Naive thymus-derived CD4-positive, alpha-beta T cell (primary cell): ENCODE measurements at places on chromosomes 6 and 20. TPM values are rescaled to one million over a fixed set of nuclear protein-coding genes. Genes with fewer than 3 reads are reported as not detected.

The SLC35B2 gene
- total RNA-seq = 17.6 TPM

The LCA5 gene
- total RNA-seq = 0.54 TPM

The KIZ gene
- total RNA-seq = 23.8 TPM

- no peak for DNase-seq
Measured at GRCh38 chr6:32847004-32847403, 3.2 kb upstream of the PSMB8 start.

The RAB32 gene
- total RNA-seq = 1.4 TPM

- no peak for DNase-seq
Measured at GRCh38 chr20:4086771-4087687, 71.7 kb upstream of the RNF24 start.

The TAB2 gene
- 124 TPM for total RNA-seq

GRCh38 chr6:134339216-134339615 lies 21.3 kb upstream of the SGK1 start:
- DNase-seq = no peak

GRCh38 chr6:75532521-75532920 lies 38.9 kb upstream of the FILIP1 start:
- no peak for DNase-seq

The LYRM4 gene
- 24.4 TPM for total RNA-seq

DNA sequence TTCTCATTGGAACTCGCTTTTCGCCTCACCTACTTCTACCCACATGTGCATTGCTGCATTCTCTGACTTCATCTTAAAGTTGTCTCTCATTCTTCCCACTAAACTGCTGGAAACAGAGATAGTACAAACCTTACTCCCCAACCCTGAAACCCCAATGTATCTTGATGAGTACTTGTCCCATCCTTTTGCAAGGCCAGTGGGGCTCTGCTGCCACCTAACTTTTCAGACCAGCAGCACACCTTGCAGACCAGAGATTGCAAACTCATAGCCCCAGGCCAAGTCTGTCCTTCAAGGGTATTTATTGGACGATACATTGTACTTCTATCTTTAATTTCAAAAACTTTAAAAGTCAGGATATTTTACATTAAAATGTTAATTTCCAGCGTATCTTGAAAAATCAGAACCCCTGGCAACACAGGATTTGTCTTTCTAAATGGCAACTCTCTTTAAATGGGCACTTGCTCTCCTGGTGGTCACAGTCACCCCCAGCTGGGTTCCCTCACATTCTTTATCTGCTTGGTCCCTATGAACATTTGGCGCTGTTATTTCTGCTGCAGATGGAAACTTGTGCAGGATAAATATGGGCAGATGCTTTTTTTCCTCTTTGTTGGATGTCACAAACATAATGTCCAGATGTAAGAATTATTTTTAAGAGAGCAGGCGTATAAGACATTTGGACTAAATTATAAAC lies 83.9 kb downstream of the SOD2 start:
- no peak for DNase-seq

DNA sequence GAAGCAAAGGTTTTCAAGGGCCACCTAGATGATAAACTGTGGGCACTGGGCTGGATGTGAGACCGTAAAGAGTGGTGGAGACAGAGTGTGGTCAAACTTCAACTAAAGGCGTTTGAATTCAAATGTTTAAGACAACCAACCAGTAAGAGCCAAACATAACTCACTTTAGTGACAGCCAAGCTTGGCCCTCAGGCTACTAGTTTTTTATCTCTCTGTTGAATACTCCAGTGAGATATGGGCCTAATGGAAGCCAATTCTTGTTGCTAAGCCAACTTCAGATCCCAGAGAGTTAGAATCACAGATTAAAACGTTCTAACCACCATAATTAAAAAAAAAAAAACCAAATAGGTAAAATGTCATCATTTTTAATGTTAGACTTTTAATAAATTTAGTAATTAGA lies 57.3 kb downstream of the TRMT6 start:
- no peak for DNase-seq

The BYSL gene
- 3.9 TPM for total RNA-seq

GRCh38 chr20:33575282-33575681 lies 85.4 kb downstream of the CBFA2T2 start:
- DNase-seq = no peak

The HLA-DOA gene
- total RNA-seq = 5.4 TPM

DNA sequence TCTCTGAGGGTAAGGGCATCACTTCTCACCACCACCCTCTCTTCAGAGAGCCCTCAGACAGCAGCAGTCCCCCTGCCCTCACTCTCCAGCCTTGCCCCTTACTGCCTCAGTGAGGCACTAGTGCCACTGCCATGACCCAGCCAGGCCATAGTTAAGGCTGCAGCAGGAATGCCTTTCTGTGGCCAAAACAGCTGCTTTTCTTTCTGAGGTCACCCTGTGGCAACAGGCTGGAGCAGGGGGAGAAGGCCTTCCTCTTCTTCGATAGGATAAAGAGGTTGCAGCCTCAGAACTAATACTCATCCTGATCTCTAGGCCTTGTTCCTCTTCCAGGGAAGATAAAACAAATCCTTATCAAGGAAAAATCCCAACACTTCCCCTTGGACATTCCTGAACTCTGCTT lies 56.8 kb upstream of the ECI2 start:
- DNase-seq = no peak

The BANF2 gene
- not detected for total RNA-seq

- no peak for DNase-seq
Measured at GRCh38 chr20:49966861-49967260, 15.9 kb upstream of the SNAI1 start.

DNA sequence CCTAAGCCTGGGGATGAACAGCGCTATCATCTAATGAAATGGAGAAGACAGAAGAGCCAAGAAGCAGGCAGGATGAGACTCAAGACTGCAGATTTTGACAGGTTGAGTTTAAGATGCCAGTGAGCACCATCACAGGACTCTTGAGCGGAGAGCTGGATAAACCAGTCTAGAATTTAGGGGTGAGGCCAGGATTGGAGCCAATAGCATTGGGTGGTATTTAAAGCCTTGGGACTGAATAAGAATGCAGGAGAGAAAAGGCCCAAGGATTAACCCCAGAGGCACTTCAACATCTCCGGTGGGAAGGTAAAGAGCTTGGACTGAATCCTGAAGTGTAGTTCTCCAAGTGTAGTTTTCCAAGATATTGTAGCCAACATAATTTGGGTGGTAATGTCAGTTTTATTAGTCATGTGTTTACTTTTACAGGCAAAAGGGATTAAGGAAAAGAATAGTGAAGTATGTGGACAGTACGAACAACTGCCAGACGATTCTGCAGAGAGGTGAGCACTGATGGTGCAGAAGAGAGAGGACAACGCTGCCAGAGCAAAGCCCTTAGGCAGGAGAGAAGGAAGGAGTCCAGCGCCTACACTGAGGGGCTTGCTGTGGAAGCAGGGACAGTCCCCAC lies 85.2 kb downstream of the DTNBP1 start:
- no peak for DNase-seq

The CALHM4 gene
- not detected for total RNA-seq

The RBPJL gene
- total RNA-seq = not detected

GRCh38 chr20:3765171-3765882 lies 2.2 kb downstream of the ADISSP start:
- DNase-seq = no peak

DNA sequence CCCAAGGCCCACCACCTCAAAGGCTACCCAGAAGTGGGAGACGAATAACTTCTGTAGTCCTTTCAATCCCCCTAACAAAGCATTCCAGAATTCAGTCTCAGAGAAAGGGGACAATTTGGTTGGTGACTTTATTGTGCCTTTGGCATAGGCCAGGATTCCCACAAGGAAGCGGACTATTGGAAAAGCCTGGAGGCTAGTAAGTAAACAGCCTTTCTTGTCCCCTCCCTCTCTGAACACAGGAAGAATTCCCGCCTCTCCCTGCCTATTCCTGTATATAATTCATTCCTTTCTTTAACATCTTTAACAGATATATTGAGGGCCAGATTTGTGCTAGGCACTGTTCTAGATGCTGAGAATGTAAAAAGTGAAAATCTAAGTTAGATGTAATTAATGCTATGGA lies 36.1 kb downstream of the RNF8 start:
- DNase-seq = no peak

- DNase-seq = no peak
Measured at GRCh38 chr20:47397652-47398301, 41.3 kb upstream of the ZMYND8 start.

- no peak for DNase-seq
Measured at GRCh38 chr6:112690497-112691202, 343.5 kb downstream of the RFPL4B start.

The TBXT gene
- not detected for total RNA-seq

DNA sequence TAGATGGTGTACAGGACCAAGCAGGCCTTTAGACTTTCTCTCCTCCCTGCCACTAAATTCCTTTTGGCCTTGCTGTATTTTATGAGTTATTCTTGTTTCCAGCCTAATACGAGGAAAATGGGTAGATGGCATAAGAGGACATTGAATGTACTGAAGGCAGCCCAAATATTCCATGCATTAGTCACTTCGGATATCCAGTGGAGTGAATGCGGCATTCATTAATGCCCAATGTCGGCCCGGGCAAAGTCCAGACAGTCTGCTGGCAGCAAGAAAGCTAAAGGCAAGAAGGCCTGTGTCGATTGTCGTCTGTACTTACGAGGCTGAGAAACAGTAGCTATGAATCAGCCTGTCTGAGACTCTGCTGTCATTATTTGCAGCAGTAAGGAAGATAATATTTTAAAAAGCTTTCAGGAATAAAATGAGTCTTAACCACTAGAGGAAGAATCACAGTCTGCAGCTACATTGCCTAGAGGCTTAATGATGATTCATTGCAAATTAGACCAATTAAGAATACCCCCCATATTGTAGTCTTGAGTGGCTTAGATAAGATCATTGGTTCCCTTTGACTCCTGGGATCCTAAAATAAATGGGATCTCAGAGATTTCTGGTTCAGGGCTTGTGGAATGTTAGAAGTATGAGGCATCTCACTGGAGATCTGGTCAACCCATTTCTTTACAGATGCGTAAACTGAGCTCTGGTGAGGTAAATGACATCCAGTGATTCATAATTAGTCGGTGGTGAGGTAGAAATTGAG lies 534.1 kb upstream of the JAG1 start:
- DNase-seq = no peak

The ARMH2 gene
- 2.7 TPM for total RNA-seq

DNA sequence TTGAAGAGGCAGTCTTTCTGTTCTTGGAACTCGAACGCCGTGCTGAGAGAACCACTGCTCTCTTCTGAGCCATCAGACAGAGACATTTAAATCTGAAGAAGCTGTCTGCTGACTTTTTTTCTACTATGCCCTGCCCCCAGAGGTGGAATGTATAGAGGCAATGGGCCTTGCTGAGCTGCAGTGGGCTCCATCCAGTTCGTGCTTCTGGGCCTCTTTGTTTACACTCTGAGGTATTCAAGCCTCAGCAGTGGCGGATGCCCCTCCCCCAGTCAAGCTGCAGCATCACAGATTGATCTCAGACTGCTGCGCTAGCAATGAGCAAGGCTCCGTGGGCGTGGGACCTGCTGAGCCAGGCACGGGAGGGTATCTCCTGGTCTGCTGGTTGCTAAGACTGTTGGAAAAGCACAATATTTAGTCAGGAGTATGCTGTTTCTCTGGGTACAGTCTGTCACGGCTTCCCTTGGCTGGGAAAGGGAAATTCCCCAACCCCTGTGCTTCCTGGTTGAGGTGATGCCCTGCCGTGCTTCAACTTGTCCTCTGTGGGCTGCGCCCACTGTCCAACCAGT lies 526.8 kb downstream of the CD109 start:
- DNase-seq = no peak

- no peak for DNase-seq
Measured at GRCh38 chr6:10315658-10316372, 99.1 kb downstream of the TFAP2A start.

DNA sequence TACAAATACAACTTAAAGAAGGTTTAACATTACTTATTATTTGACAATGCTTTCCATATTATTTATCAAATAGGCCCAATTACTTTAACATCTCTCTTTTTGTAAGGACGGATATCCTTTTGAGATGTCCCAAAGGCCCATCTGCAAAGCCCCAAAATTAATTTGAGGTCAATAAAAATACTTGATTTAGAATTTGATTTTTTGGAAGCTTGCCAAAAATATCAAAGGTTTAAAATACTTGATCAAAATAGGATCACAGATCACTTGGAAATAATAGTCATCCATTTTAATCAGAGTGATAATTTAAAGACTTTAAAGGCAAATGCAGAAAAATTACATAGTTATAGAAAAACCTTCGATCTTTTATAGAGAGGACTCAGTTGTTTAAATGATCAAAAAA lies 8.1 kb downstream of the C6orf58 start:
- no peak for DNase-seq

The TFAP2D gene
- total RNA-seq = not detected

The PARD6B gene
- total RNA-seq = 10.8 TPM

GRCh38 chr20:3281437-3281836 lies 42.4 kb upstream of the SLC4A11 start:
- no peak for DNase-seq

GRCh38 chr6:159023893-159024292 lies 20.9 kb downstream of the TAGAP start:
- no peak for DNase-seq

The LAMP5 gene
- 0.37 TPM for total RNA-seq

- DNase-seq = no peak
Measured at GRCh38 chr6:19662911-19663310, 174.3 kb upstream of the ID4 start.

DNA sequence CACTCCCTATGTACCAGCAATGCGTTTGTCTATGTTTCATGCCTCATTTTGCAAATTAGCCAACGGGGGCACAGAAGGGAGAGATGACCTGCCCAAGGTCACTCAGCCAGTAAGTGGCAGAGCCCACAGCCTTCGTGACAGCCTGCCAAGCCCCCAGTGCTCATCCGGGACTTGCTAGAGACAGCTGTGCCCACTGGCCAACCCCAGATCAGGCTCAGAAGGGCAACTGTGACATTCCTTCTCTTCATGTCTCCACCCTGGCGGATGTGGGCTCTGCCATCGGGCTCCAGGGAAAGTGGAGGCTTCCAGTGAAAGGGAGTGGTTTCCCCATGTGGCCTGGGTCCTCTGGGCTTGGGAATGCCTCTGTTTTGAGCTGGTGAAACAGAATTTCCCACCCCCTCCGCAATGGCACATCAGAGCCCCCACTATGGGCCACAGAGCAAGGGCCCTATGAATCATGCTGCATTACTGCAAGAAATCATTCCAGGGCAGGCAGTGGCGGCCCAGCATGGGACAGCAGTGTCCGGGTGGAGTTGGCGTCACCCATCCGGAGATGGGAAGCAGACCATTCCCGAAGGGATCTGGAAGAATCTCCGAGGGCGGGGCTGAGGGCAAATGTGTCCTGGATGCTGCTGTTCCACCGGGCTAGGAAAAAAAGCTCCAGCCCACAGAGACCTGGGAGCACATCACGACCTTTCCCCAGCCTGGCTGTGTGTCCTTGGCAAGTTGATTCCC lies 9.1 kb downstream of the RSPO4 start:
- no peak for DNase-seq

DNA sequence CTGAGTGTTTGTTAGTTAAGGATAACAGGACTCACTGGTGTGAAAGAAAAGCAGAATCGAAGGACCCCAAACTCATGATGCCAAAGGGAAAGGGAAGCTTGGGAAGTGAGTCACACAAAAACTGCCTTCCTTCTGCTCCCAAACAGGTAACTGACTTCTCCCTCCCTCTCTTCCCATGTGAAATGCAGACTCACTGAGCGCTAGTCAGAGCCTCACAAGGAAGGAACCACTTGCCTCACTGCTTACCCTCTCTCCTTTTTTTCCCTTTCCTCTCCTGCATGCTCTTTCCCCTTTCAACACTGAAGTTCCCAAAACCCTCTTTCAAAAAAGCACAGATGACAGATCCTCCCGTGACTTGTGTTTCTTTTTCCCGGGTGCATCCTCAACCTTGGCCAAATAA lies 56.4 kb downstream of the LYRM4 start:
- DNase-seq = no peak

GRCh38 chr20:8573686-8574085 lies 441.6 kb downstream of the PLCB1 start:
- DNase-seq = no peak

GRCh38 chr20:25364879-25365699 lies 25.5 kb downstream of the ABHD12 start:
- no peak for DNase-seq
